CD4-positive, alpha-beta T cell (primary cell): ENCODE measurements at places on chromosomes 2 and 18.

DNA sequence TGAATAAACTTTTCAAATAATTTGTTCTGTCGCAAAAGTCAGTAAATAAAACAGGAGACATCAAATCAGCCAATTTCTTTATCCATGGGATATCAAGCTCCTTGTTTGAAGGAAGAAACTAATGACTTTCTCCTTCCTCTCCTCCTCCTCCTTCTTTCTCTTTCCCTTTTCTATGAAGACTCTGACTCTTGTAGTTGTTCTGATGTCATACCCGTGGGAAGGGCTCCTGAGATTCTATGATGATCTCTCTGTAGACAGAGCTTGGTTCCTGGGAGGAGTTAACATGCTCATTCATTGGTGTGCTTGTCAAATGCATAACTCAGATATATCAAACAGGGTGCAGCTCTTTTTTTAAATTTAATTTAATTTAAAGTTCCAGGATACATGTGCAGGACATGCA is 118.7 kb upstream of the KCTD1 start:
- no peak for DNase-seq

DNA sequence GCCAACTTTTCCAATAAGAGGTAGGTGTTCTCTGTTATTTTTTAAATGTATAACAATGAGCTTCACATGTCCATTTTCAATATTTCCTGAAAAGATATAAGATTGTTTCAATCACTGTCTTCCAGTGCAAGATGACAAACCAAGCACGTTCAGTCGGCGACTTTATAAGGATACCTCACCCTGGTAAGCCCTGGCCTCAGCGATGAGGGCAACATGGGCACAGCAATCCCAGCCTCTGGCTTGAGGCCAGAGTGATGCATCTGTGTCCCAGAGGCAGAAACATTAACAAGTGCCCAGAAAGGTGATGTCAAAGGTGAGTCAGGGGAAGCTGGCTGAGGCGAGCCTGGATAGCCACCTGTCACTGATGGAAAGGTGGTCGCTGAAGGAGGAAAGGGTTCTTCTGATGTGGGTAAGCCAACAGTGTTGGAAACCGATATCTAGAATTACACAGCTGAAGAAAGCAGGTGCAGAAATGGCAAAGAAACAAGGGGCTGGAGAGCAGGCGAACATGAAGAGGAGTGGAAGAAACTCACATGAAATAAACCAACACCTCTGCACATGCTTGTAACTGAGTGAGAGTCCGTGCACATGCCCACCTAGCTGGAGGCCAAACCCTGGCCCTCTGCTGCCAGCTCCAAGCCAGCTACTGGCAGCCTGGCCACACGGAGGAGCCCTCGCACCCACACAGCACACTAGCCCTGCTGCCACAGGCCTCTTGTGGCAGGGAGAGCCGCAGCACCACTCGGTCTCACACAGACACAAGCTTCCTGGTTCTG is 65.5 kb downstream of the FBXO15 start:
- peak; percentile 75 for DNase-seq

- no peak for DNase-seq
Measured at GRCh38 chr18:2494921-2495320, 76.4 kb downstream of the METTL4 start.

DNA sequence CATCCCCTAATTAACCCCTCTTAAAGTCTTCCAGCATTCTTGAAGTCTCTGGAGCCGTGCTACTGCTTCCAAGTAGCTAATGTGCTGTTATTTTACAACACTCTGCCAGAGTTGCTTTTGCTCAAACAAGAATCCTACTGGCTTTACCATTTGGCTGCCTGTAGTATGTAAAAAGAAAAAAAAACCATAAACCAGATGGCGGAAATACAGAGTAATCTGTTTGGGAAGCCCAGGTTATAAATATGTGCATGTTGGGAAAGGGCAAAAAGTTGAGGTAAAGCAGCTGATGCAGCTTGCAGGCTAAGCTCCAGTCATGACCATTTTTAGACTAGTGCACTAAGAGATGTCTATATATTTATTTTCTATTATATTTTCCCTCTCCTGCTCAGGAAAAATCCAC is 313.2 kb upstream of the ETAA1 start:
- no peak for DNase-seq

DNA sequence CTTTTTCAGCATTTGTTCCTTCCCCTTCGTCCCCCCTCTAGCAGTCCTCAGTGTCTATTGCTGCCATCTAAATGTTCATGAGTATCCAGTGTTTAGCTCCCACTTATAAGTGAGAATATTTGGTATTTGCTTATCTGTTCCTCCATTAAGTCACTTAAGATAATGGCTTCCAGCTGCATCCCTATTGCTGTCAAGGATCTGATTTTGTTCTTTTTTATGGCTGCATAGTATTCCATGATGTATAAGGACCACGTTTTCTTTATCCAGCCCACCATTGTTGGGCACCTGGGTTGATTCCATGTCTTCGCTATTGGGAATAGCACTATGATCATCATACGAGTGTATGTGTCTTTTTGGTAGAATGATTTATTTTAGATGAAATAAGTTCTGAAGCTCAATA is 166.9 kb upstream of the NCK2 start:
- no peak for DNase-seq

- DNase-seq = no peak
Measured at GRCh38 chr18:9947248-9947647, 33.4 kb downstream of the VAPA start.

GRCh38 chr2:239640676-239641578 is 240.1 kb upstream of the HDAC4 start:
- no peak for DNase-seq

- no peak for DNase-seq
Measured at GRCh38 chr2:240197462-240198139, 57.1 kb upstream of the OTOS start.

GRCh38 chr2:125169022-125169763 is 1144.1 kb downstream of the CNTNAP5 start:
- DNase-seq = no peak

GRCh38 chr18:36835927-36836326 is 7.0 kb downstream of the KIAA1328 start:
- DNase-seq = no peak

GRCh38 chr2:176081837-176082524 is 1.8 kb downstream of the EVX2 start:
- DNase-seq = no peak

DNA sequence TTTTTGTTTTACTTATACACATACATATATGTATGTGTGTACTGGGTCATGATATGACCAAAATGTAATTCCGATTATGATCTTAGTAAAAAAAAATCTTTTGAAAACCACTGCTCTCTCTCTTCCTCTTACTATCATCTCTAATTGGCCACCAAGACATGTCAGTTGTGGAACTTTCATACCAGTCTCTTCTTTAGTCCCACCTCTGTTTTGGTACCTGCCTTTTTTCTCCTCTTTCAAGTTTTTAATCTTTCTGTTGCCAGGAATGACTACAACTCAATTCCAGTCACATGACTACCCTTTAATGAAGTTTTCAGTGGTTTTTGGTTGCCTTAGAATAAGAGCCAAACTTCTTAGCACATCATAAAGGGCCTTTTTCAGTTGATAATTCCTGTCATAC is 17.1 kb downstream of the RBM44 start:
- DNase-seq = no peak

- DNase-seq = peak; percentile 81
Measured at GRCh38 chr18:48806551-48807261, 144.1 kb downstream of the SMAD7 start.

DNA sequence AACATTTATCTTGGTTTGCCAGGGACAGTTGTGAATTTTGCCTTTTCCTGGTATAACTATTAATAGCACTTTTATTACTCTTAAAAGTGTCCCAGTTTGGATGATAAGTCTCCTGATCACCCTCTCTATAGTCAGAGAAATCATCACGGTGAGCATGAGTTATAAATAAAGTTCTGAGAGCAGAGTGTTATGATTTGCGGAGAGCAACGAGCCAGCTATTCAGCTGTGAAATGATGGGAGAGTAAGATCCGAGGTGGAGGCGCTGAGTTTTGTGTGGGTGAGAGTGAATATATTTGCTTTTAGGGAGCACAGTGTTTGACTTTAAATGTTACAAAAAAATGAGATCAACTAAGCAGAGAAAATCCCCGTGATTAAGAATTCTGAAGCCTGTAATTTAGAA is 179.6 kb downstream of the DSC3 start:
- no peak for DNase-seq

DNA sequence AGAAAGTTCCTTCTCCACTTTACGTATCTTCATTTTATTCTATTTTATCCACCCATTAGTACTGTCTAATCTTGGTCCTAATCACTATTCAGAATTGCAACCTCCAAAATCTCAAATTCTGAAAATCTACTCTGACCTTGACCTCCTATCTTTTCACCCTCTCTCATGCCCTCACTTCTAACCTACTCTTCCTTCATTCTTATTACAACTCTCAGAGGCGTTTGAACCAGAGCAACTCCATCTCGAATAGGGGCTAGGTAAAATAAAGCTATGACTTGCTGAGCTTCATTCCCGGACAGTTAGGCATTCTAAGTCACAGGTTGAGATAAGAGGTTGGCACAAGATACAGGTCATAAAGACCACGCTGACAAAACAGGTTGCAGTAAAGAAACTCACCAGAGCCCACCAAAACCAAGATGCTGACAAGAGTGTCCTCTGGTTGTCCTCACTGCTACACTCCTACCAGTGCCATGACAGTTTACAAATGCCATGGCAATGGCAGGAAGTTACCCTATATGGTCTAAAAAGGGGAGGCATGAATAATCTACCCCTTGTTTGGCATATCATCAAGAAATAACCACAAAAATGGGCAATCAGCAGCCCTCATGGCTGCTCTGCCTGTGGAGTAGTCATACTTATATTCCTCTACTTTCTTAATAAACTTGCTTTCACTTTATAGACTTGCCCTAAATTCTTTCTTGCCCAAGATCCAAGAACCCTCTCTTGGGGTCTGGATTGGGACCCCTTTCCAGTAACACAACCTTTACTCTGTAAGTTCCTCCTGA is 11.4 kb downstream of the CCDC88A start:
- DNase-seq = no peak

- no peak for DNase-seq
Measured at GRCh38 chr2:150449856-150450255, 37.6 kb downstream of the RND3 start.

DNA sequence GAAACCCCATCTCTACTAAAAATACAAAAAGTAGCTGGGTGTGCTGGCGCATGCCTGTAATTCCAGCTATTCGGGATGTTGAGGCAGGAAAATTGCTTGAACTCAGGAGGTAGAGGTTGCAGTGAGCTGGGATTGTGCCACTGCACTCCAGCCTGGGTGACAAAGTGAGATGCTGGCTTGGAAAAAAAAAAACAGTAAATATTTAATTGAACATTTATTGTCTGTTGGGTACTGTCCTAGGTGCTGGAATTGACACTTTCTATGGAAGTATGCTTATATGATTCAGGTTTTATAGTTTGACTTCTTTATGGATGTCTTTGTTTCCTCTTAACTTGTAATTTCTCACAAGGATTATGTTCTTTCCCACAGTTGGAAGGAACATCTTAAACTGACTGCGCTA is 633.1 kb upstream of the SETBP1 start:
- no peak for DNase-seq

GRCh38 chr2:159093497-159093896 is 125.1 kb downstream of the TANC1 start:
- DNase-seq = no peak

DNA sequence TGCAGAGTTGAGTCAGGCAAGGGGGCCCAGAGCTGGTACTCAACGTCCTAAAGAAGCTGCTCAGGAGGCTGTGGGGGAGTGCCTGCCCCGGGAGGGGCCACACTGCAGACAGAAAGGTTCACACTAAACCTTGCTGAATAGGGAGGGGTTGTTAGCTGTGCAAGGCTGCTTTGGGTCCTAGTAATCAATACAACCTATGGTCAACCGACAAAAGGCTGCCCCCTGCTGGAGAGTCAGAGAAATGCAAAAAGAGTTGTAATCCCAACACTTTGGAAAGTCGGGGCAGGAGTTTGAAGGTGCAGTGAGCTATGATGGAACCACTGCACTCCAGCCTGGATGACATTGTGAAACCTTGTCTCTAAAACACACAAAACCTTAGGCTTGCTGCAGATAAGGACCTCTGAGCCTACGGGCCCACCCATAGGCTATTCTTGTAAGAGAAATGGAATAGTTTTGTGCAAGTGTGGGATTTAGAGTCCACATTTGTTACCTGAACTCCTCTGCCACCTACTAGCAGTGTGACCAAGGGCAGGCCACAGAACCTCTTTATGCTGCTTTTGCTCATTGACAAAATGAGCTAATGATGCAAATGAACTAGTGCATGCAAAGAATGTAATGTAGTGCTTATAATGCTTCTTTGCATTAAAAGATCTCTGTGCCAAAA is 81.5 kb downstream of the PRPF40A start:
- DNase-seq = peak; percentile 53

- DNase-seq = no peak
Measured at GRCh38 chr2:11762799-11763461, 16.5 kb downstream of the LPIN1 start.

- DNase-seq = no peak
Measured at GRCh38 chr2:217279556-217279955, 419.7 kb upstream of the TNP1 start.

DNA sequence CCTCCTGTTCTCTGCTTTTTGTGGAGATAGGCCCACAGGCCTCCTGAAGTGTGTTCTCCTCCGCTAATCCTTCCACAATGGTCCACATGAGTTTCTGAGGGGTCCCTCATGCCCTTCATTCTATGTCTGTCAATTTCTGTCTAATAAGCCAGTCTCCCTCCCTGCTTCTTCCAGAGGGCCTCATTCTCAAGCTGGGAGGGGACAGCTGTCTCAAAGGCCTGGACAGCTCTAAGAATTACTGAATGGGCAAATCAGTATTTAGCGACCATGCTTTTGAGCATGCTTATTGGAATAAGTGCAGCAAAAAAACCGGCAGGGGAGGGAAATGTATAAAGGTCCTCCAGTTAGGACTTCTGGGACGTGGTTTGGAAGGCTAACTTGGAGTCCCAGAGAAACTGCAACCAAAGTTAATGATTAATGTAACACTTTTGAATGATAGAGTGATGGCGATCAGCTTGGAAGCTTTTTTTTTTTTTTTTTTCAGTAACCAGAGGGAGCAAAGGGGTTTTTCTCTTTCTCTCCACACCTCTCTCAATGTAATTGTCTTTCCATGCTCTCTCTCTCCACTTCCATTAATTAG is 890.7 kb upstream of the POU3F3 start:
- DNase-seq = no peak

DNA sequence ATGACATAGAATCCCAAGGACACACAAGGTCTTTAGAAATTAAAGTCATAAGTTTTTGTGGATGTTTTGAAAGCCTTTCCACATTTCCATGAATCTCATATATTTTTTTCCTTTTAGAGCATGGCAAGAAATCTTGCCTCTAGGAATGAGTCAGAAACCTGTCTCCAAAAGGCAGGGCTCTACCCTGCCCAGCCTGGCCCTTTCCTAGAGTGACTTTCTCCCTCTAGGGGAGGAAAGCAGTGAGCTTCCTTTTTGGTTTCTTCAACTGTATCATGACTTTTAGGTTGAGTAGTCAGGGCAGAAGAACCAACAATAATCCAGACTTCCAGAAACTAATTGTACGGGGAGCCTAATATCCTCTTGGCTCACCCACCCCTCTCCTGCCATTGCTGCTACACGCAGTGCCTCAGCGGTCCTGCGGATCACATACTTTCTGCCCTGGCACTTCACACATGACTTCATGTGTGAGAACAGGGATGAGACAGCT is 300.3 kb downstream of the AGPS start:
- no peak for DNase-seq
